Smooth muscle cell of the coronary artery (primary cell): ENCODE measurements at places on chromosomes 13 and 19. TPM values are rescaled to one million over a fixed set of nuclear protein-coding genes. Genes with fewer than 3 reads are reported as not detected.

Gene SBSN
- 0.23 and 235 TPM in 2 replicates for total RNA-seq

Gene NTF4
- 0.23 TPM in 1 of 2 replicates, not detected in the other for total RNA-seq

Gene WDR87
- total RNA-seq: under 0.01 TPM in 1 of 2 replicates, not detected in the other

Gene CEACAM20
- total RNA-seq: not detected in 2 replicates

Gene CD209
- not detected in 2 replicates for total RNA-seq

Gene FXYD1
- 0.23 and 8.0 TPM in 2 replicates for total RNA-seq

Gene RXFP2
- total RNA-seq: not detected in 2 replicates

Gene MBD3L2
- not detected in 2 replicates for total RNA-seq

Gene LYPD5
- total RNA-seq: 0.68 and 1.2 TPM in 2 replicates

Gene NUDT15
- total RNA-seq: 5.7 and 12.7 TPM in 2 replicates

Gene LRRC25
- total RNA-seq: under 0.01 TPM in 1 of 2 replicates, not detected in the other

Gene ANKRD27
- total RNA-seq: 28.9 and 39.0 TPM in 2 replicates

Gene ZNF561
- total RNA-seq: 41.6 and 49.4 TPM in 2 replicates

Gene ZNF234
- total RNA-seq: 8.1 and 9.2 TPM in 2 replicates

Gene RFPL4A
- total RNA-seq: 0.08 TPM in 1 of 2 replicates, not detected in the other

Gene TNFRSF19
- total RNA-seq: 0.68 and 19.4 TPM in 2 replicates

Gene ARHGEF18
- 20.4 and 24.7 TPM in 2 replicates for total RNA-seq

Gene COL4A2
- total RNA-seq: 336 and 1,402 TPM in 2 replicates

Gene LGALS13
- not detected in 2 replicates for total RNA-seq

Gene CYP4F3
- 0.23 TPM in 1 of 2 replicates, not detected in the other for total RNA-seq

Gene ALOX5AP
- total RNA-seq: 1.1 TPM in 1 of 2 replicates, not detected in the other

Gene PLIN4
- total RNA-seq: 0.15 and 0.59 TPM in 2 replicates

Gene POU2F2
- total RNA-seq: 0.08 and 0.12 TPM in 2 replicates
